Panc1 (cell line): ENCODE measurements at places on chromosomes 4 and X. TPM values are rescaled to one million over a fixed set of nuclear protein-coding genes. Genes with fewer than 3 reads are reported as not detected.

GRCh38 chrX:96386325-96386724 is 298.3 kb upstream of the DIAPH2 start:
- no peak overlapping the region for H3K4me3 ChIP-seq
- DNase-seq = no peak
- no peak overlapping the region for H3K27ac ChIP-seq
- no peaks in the 10 kb centered on the region for H3K36me3 ChIP-seq
- no peaks in the 10 kb centered on the region for H3K4me1 ChIP-seq
- no peaks in the 10 kb centered on the region for H3K27me3 ChIP-seq

- no peaks in the 10 kb centered on the region for H3K4me1 ChIP-seq
- H3K27ac ChIP-seq = no peak overlapping the region
Observed at GRCh38 chr4:6235901-6236640, 33.6 kb upstream of the WFS1 start.

PHEX gene
- 0.23 TPM for total RNA-seq

DNA sequence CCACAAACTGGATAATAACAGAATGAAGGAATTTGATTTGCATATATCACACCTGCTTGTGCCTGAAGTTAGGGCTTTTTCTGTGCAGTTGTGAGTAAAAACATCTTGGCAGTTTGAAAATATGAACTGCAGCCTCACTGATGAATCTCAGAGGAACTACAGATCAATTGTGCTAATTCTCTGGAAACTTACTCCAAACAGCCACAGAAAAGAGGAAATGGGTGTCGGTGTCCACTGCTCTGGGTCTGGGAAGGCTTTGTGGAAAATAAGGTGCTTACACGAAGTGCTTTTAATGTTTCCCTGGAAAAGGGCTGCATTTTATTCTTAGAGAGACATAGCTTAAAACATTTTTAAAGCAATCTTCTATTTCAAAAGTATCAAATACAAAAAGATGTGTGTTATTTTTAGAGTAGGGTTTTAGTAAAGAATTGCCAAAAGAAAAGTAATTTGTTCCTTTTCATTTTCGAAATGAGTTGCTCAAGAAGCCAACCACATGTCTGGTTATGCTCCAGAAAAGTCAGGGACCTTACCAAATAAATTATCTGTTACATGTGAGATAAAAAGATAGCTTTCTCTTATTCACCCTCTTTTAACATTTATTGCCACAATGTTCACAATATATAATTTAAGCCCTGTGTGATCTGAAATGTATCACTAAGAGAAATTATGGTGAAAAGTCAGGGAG is 240.1 kb downstream of the FRAS1 start:
- no peak overlapping the region for H3K27ac ChIP-seq
- H3K27me3 ChIP-seq = no peaks in the 10 kb centered on the region
- H3K36me3 ChIP-seq = no peaks in the 10 kb centered on the region
- H3K4me3 ChIP-seq = no peak overlapping the region

- H3K36me3 ChIP-seq = no peaks in the 10 kb centered on the region
- H3K4me1 ChIP-seq = no peaks in the 10 kb centered on the region
Observed at GRCh38 chrX:6052111-6052745, 176.4 kb downstream of the NLGN4X start.

DNA sequence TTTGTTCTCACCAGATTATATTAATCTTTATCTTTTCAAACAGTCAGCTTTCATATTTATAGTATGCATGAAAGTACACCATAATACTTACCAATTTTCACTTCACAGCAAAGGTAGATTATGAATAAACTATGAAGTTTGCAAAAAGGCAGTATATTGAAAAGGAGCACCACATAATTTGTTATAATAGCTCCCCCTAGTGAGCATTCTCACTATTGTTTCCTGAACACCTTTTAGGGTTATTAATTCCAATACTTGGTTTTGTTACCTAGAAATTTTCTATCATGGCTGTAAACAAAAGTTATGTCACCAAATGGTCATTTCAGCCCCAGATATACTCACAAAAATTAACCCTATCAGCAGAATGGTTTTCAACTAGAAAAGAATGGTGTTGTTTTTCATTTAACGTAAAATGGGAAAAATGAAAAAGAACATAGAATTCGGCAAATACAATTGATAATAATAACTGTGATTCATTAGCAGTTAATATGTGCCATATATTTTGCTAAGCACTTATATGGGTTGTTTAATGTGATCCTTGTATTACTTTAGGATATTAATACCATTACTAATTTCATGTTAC is 30.2 kb upstream of the NKX6-1 start:
- no peaks in the 10 kb centered on the region for H3K36me3 ChIP-seq
- H3K27ac ChIP-seq = peak overlapping the region; percentile 90
- no peaks in the 10 kb centered on the region for H3K27me3 ChIP-seq
- peaks cover 30% of the 10 kb centered on the region for H3K4me1 ChIP-seq
- no peak for DNase-seq
- H3K4me3 ChIP-seq = no peak overlapping the region

TRIM60 gene
- total RNA-seq = not detected

GRCh38 chr4:186651624-186652023 is 72.0 kb downstream of the FAT1 start:
- H3K4me3 ChIP-seq = peak overlapping the region; percentile 4; the same call in 1 of the 2 replicates
- H3K27me3 ChIP-seq = no peaks in the 10 kb centered on the region
- peaks cover 50% of the 10 kb centered on the region for H3K4me1 ChIP-seq

ART3 gene
- not detected for total RNA-seq

DNA sequence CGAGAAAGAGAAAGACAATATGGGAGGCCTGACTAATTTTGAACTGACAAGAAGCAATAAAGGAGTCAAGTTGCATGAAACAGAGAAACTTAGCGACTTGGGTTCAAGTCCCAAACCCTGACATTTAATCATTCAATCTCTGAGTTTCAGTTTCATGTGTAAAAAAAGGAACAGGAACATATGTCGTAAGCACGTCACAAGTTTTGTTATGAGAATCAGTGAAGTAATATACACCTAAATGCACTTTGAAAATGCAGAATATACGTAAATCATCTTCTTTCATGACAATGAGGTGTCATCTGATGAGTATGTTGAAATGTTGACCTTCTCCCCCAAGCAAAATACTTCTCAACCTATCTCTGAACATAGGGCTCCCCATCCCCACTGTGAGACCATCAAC is 10.4 kb downstream of the ACOT9 start:
- no peak overlapping the region for H3K27ac ChIP-seq
- H3K4me3 ChIP-seq = no peak overlapping the region
- no peaks in the 10 kb centered on the region for H3K4me1 ChIP-seq
- no peak for DNase-seq
- H3K36me3 ChIP-seq = peaks cover 5% of the 10 kb centered on the region; the same call in 1 of the 2 replicates

HSFX3 gene
- not detected for total RNA-seq

GRCh38 chr4:152220201-152220666 is 315.7 kb downstream of the FBXW7 start:
- no peaks in the 10 kb centered on the region for H3K4me1 ChIP-seq
- H3K36me3 ChIP-seq = no peaks in the 10 kb centered on the region
- H3K4me3 ChIP-seq = no peak overlapping the region
